ENCODE measurements at places on chromosomes 6 and 20.

- no peak for DNase-seq
Observed at GRCh38 chr6:32152769-32153563, 975 bp upstream of the PPT2 start.

GRCh38 chr20:63253438-63254231 is 628 bp downstream of the NKAIN4 start:
- no peak for DNase-seq

DNA sequence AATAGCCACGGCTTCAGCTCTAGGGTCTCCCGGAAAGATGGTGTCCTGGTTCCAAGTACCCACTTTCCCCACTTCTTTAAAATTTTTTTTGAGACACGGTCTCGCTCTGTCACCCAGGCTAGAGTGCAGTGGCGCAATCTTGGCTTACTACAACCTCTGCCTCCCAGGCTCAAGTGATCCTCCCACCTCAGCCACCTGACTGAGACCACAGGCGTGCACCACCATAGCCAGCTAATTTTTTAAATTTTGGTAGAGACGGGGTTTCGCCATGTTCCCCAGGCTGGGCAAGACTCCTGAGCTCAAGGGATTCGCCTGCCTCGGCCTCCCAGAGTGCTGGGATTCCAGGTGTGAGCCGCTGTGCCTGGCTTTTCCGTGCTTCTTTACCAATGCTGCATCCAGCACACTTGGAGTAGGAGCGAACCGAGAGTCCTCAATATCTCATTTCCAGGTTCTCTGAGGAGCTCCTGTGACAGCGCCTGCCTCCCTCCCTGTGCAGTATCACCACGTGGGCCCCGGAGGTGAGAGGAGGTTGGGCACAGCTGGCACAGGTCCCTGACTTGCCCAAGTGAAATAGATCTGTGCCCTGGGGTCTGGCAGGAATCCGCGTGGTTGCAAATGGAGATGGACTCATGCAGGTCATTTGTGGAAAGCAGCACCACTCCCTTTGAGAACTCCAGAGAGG is 37.3 kb downstream of the EZR start:
- DNase-seq = no peak

DNA sequence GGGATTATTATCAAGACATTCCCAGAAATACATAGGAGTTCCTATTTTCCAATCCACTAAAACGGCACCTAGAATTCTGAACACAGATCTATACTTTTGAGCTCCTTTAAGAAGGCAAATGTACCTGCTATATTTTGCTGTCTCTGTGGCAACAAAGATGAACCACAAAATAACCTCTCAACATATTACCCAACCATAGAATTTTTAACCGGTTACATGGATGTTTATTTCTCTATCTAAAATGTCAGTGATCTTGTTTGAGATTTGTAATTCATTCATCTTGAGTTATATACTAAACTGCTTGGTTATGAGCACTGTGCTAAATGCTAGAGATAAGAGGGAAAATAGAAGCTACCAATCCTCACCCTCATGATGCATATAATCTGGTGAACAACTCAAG is 117.5 kb upstream of the HMGCLL1 start:
- DNase-seq = no peak

- no peak for DNase-seq
Observed at GRCh38 chr20:53707371-53708055, 113.9 kb upstream of the ZNF217 start.

GRCh38 chr20:18571578-18571977 is 4.3 kb downstream of the SMIM26 start:
- no peak for DNase-seq

- peak; percentile 8 for DNase-seq
Observed at GRCh38 chr20:24100370-24101011, 111.9 kb upstream of the GGTLC1 start.

GRCh38 chr6:111087106-111087835 is at the start of gene SLC16A10:
Gene SLC16A10 (plus strand): TSS chr6:111087503. CDS start chr6:111087753, 250 bp downstream.
- peak; percentile 62 for DNase-seq

DNA sequence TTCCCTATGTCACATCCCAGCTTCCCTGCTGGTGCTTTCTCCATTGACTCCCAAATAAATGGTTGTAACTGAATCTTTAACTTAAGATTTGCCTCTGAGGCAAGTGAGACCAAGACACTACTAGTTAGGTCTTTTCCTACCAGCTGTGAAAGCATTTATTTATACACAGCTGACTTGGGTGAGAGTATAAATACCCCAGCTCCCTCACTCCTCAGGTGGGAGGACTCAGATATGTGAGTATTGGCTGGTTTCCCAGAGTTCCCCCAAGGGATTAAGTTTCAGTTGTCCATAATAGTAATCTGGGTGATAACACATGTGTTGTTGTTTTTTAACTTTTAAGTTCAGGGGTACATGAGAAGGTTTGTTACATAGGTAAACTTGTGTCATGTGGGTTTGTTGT is 49.8 kb downstream of the CFAP61 start:
- no peak for DNase-seq

GRCh38 chr6:17054647-17055046 is 47.2 kb upstream of the STMND1 start:
- DNase-seq = no peak

DNA sequence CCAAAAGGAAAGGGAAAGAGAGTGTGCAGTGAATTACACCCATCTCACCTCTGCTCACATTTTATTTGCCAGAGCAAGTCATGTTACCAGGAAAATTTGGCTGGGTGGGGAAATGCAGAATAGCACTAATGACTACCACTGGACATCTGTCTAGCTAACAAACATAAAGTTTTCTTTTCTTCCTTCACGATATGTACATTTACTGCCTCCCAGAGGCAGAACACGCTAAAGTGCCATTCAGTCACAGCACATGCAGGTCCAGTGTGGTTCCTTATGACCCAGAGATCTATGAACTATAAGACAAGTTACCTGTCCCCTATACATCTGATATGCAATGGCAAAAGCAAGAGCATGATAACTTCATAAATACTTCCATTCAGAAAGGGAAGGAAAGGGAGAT is 194.1 kb downstream of the OGFRL1 start:
- no peak for DNase-seq
